Gastrocnemius medialis (tissue), 4 donors: ENCODE measurements at places on chromosomes 7 and 10.
A peak's percentile ranks its signal among the peaks of the same experiment; 100 is the strongest.

GRCh38 chr10:79446758-79447084 lies 1.3 kb upstream of the ZCCHC24 start:
- peak overlapping the region; percentile 62 for H3K4me3 ChIP-seq
- no peaks in the 10 kb centered on the region for H3K27me3 ChIP-seq
- DNase-seq = no peak

- no peaks in the 10 kb centered on the region for H3K27me3 ChIP-seq
- no peaks in the 10 kb centered on the region for H3K4me1 ChIP-seq
- DNase-seq = no peak
- no peaks in the 10 kb centered on the region for H3K36me3 ChIP-seq
- no peak overlapping the region for H3K4me3 ChIP-seq
- H3K27ac ChIP-seq = no peak overlapping the region
These were observed 58.3 kb downstream of the MALSU1 start for GRCh38 chr7:23357190-23358093.

DNA sequence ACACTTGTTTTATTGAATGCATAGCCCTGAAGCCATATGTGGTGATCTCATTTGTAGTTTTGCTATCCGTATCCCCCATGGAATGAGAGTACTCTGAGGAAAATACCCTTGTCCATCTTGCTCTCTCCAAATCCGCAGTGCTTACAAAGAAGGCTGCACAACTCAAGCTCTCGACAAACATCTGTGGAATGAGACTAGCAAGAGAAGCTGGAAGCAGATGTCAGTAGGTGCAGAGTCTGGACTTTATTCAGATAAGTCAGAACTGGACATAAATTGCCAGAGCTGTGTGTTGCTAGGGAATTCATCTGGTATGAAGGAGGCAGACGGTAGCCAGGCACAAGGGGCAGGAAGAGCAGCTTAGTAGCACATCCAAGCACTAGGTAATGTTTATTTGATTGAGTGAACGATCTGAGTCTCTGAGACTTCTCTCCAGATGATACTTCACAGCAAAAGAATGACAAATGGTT lies 1046.2 kb downstream of the XPNPEP1 start:
- no peak overlapping the region for H3K4me3 ChIP-seq
- no peaks in the 10 kb centered on the region for H3K27me3 ChIP-seq
- H3K36me3 ChIP-seq = no peaks in the 10 kb centered on the region
- H3K4me1 ChIP-seq = no peaks in the 10 kb centered on the region
- DNase-seq = no peak
- no peak overlapping the region for H3K27ac ChIP-seq

DNA sequence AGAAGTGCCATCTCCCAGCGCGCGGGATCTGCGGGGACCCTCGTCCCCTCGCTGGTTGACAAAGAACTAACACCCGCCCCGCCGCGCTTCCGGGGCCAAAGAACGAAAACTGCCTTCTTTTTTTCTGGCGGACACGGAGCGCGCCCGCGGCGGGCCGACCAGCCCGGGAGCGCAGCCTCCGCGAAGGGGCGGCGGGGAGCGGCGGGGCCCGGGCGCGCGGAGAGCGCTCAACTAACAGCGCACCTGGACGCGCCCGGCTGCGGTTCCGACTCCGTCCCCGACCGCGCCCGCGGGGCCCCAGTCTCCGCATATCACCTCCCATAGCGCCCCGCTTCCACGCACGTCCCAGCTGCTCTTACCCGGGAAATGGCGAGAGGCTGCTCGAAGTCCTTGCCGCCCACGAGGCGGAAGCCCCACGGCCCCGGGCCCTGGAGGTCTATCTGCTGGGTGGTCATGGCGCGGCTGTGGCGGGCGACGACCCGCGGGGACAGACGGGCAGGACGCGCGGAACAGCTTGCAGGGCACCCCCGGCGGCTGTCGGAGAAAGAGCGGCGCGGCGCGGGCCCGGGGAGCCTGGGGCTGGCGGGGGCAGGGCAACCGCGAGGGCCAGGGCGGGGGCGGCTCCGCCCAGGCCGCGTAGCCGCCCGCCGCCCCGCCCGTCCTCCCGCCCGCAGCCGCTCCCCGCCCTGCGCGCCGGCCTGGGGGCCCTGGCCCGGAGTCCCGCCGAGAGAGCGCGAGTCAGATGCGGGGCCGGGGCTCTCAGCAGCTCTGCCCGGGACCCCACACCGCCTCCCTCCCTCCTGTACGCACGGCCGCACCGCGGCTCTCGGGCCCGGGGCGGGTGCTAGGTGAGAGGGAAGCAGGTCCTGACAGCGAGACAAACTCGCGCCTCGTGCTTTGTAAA lies at the start of gene PDLIM1:
Gene PDLIM1, minus strand, starts transcription at position 543 of the 904 bp plus-strand sequence. Its CDS starts 88 bp downstream, at position 455.
- no peaks in the 10 kb centered on the region for H3K27me3 ChIP-seq
- H3K4me3 ChIP-seq = peak within 1 kb of the TSS; percentile 78
- no peaks in the 10 kb centered on the region for H3K36me3 ChIP-seq
- H3K4me1 ChIP-seq = peaks cover 27% of the 10 kb centered on the region
- peak within 1 kb of the TSS; percentile 96 for H3K27ac ChIP-seq

- H3K36me3 ChIP-seq = no peaks in the 10 kb centered on the region
- H3K4me1 ChIP-seq = no peaks in the 10 kb centered on the region
- DNase-seq = no peak
- no peak overlapping the region for H3K4me3 ChIP-seq
- H3K27me3 ChIP-seq = no peaks in the 10 kb centered on the region
- no peak overlapping the region for H3K27ac ChIP-seq
These were observed 32.3 kb downstream of the FAM107B start for GRCh38 chr10:14742382-14742781.

DNA sequence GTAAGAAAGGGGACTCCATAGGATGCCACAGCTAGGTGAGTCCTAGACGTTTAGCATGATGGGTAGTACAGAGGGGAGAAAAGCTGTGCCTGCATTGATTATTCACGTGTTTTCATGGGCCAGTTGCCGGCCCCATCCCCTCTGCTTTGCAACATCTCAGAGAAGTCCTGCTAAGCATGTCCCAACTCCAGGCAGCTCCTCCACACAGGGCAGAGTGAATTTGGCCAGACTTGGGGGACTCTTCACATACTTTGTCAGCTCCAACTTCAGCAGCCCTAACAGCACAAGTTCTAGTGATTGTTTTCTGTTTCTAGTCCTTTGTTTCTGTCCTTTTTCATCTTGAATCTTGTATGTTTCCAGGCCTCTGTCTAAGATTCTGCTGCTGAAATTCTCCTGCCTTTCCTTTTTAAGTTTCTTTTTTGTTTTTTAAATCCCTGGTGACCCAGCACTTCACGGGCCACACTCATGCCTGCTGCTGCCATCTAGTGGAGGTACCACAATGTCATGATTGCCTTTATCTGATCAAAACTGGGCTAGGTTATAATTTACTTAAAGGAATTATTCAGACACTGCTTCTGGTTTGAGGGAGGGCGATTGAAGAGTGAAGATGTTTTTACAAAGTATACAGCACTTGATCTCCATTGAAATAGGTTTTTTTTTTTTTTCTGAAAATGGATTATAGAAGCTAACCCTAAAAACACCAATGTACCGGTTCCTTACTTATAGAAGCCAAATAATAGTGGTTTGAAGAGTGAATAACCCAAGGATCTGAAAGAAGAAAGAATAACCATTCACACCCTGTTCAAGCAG lies 276.9 kb downstream of the CSTF2T start:
- peak overlapping the region; percentile 74 for H3K27ac ChIP-seq
- no peaks in the 10 kb centered on the region for H3K27me3 ChIP-seq
- no peaks in the 10 kb centered on the region for H3K36me3 ChIP-seq
- DNase-seq = peak; percentile 45
- peak overlapping the region; percentile 6 for H3K4me3 ChIP-seq

- DNase-seq = no peak
- no peak overlapping the region for H3K27ac ChIP-seq
- peaks cover 12% of the 10 kb centered on the region for H3K4me1 ChIP-seq
These were observed 91.4 kb downstream of the EXOC4 start for GRCh38 chr7:133344275-133344674.

DNA sequence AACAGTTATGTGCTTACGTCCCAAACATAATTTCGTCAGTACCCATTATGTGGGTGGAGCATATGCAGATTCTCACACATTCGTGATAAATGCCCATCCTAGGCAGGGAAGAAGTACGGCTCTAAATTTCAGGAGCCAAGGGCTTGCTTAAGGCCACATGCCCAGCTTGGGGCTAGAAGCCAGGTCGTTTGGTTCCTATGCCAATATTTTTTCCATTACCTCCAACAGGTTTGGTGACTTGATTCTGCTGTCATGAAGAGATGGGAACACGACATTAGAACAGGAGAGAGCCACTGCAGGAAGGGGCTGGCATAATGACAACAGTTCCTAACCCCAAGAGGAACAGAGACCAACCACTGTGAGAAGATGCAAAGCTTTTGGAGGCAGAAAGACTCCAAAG lies 85.1 kb downstream of the HIPK2 start:
- no peaks in the 10 kb centered on the region for H3K36me3 ChIP-seq
- no peaks in the 10 kb centered on the region for H3K27me3 ChIP-seq
- DNase-seq = no peak
- no peak overlapping the region for H3K4me3 ChIP-seq

DNA sequence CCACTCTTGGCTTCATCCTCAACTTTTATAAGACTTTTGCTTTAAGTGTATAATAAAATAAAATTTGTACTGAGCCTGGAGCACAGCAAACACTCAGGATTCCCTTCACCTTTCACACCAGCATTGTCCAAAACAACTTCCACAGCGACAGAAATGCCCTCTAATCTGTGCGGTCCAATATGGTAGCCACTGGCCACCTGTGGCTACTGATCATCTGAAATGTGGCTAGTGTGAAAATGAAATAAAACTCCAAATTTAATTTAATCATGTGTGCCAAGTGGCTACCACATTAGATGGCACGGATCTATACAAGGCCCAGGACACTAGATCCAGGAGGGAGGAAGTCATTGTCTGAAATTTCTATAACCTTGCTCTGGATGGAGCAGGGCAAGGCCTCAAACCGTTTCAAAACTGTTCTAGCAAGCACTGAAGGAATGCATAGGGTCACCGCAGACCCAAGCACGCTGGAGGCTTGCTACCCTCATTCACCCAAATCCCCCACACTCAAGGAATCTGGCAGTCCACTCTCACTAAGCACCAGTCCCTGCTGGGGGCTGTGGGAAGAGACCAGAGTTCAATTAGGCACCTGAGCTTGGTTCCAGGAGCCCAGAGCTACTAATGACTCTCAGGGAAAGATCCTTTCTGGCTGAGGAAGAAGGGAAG lies 6.3 kb upstream of the MYO1G start:
- peaks cover 38% of the 10 kb centered on the region for H3K36me3 ChIP-seq
- peak overlapping the region; percentile 96 for H3K27ac ChIP-seq
- DNase-seq = no peak

- H3K27ac ChIP-seq = peak overlapping the region; percentile 84
- peaks cover 9% of the 10 kb centered on the region for H3K36me3 ChIP-seq
- H3K27me3 ChIP-seq = no peaks in the 10 kb centered on the region
- peaks cover 22% of the 10 kb centered on the region for H3K4me1 ChIP-seq
- no peak for DNase-seq
- H3K4me3 ChIP-seq = no peak overlapping the region
These were observed 7.3 kb downstream of the AGFG2 start for GRCh38 chr7:100546129-100546925.

- no peaks in the 10 kb centered on the region for H3K4me1 ChIP-seq
- H3K27me3 ChIP-seq = no peaks in the 10 kb centered on the region
- no peak overlapping the region for H3K4me3 ChIP-seq
- no peak for DNase-seq
- no peaks in the 10 kb centered on the region for H3K36me3 ChIP-seq
These were observed 123.7 kb upstream of the SEC61G start for GRCh38 chr7:54882694-54883093.

GRCh38 chr10:133388973-133389818 lies 4.8 kb upstream of the MTG1 start:
- peak overlapping the region; percentile 18 for H3K27ac ChIP-seq
- no peaks in the 10 kb centered on the region for H3K36me3 ChIP-seq
- no peaks in the 10 kb centered on the region for H3K27me3 ChIP-seq
- H3K4me3 ChIP-seq = no peak overlapping the region

DNA sequence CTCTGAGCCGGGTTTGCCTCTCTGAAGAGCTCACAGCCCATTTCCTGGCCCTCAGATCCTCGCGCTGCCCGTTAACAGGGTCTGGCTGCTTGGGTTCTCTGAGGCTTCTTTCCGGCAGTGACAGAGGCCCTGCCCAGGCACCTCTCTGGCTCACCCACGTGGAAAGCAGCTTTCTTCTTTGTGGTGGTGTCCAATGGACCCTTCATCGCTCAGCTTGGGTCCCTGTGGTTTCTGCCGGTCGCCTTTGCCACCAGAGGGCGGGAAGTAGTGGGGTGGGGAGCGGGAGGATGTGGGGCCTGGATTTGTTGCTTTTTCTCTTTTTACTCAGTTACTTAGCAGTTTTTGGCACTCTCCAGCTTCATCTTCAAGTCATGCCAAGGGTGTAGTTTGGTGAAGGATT lies 15.6 kb upstream of the JAKMIP3 start:
- H3K4me1 ChIP-seq = no peaks in the 10 kb centered on the region
- H3K36me3 ChIP-seq = no peaks in the 10 kb centered on the region
- H3K4me3 ChIP-seq = no peak overlapping the region
- no peak overlapping the region for H3K27ac ChIP-seq
- no peaks in the 10 kb centered on the region for H3K27me3 ChIP-seq
- no peak for DNase-seq

DNA sequence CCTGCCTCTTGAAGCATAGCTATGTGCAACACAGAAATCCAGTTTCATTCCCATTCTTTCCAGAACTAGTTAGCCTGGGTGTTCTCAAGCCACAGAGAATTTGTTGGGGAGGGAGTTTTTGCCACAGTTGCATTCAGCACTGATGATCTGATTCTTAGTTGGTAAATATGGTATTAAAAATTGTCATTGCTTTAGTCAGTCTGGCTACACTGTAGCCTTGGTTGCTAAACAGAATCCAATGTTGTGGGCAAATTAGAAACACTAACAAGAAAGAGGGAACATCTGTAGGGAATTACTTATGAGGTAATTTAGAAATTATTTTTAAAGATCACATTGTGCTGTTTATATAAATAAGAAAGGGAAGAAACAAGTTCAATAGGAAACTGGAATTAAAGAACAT lies 57.0 kb upstream of the CC2D2B start:
- H3K27me3 ChIP-seq = no peaks in the 10 kb centered on the region
- no peak overlapping the region for H3K4me3 ChIP-seq
- H3K27ac ChIP-seq = no peak overlapping the region

DNA sequence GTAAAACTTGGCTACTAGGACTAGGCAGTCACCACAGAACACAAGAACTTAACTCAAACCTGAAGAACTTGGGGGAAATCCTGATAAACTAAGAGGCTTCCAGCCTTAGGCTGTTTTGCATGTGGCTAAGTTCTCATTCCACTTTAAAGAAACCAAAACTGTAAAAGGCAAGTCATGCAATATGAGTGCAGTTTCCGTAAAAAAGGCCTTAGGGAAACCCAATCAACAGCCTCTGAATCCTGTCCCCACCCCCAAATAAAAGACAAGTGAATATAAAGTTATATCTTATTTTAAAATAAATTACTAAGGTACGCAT lies 95.1 kb downstream of the USP6NL start:
- no peak overlapping the region for H3K4me3 ChIP-seq
- no peaks in the 10 kb centered on the region for H3K36me3 ChIP-seq
- no peaks in the 10 kb centered on the region for H3K27me3 ChIP-seq
- no peaks in the 10 kb centered on the region for H3K4me1 ChIP-seq

- DNase-seq = no peak
- H3K4me1 ChIP-seq = peaks cover 51% of the 10 kb centered on the region
- no peaks in the 10 kb centered on the region for H3K36me3 ChIP-seq
- H3K27ac ChIP-seq = no peak overlapping the region
These were observed 170.4 kb downstream of the ZNF438 start for GRCh38 chr10:30861221-30861620.
